ENCODE measurements at places on chromosomes 2 and 18.

GRCh38 chr2:45339253-45339652 is 271.8 kb downstream of the SRBD1 start:
- no peak for DNase-seq

DNA sequence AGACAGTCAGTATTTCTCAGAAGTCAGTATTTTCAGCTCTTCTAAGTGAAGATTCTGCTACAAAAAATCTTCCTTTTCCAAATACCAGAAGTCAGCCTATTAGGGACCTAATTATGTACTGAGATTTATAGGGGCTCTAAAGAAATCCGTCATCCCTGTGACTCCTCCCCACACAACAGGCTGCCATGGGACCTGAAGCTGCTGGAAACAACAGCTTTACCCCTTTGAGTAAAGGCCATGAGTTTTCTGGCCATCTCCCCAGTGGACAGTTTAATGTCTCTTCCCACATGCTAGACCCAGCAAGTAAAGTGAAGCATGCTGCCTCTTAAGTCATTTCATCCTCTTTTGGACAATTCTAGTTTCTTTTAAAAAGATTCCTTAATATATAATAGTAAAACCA is 255.7 kb upstream of the ACVR2A start:
- DNase-seq = no peak

GRCh38 chr2:237391140-237391539 is 22.8 kb downstream of the COL6A3 start:
- no peak for DNase-seq

DNA sequence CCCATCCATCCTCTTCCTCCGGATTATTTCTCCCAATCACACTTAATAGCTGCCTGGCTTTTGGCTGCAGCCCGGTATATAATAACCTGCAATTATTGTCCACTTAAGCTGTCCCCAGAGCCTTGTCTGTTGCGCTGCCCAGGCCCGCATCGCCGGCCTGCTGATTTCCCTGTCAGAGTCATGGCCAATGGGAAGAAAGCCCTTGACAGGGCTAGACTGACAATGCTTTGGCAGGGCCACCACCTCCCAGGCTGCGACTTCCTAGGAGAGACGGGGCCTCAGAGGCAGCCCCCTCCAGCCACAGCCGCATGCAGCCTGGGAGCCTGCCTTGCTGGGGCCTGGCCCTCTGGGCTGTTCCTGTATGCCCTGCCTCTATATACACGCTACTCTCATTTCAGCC is 10.0 kb upstream of the CELF4 start:
- no peak for DNase-seq

- no peak for DNase-seq
These were observed 500.7 kb downstream of the METTL4 start for GRCh38 chr18:2070631-2071030.

DNA sequence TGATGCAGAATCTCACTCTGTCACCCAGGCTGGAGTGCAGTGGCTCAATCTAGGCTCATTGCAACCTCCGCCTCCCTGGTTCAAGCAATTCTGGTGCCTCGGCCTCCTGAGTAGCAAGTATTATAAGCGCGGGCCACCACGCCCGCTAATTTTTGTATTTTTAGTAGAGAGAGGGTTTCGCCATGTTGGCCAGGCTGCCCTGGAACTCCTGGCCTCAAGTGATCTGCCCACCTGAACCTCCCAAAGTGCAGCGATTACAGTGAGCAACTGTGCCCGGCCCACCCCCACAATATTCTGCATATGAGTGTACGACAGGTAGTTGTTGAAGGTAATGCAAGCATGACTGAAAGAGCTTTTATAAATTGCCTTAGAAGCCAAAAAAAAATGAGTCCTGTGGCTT is 1.2 kb downstream of the WDR75 start:
- DNase-seq = no peak

DNA sequence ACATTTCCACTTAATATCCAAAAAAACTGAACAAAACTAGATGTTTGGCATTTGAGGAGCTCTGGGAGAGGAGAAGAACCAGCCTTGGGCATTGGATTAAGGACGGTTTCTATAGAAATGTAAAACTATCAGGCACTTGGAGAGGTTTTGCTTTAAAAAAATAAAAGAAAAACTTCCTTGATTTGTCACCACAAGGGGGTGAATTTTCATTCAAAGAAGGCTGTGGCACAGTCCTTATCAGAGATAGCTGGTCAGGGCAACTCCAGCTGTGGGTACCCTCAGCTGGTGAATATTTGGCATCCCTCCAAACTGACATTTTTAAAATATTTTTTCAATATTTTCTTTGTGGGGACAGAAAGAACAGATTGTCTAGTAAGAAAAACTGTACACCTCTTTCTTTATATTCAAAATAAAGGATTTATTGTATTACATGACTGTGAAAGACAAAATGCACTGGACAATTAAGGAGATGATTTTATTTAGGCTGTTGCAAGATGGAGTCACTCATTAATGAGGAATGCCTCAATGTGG is 46.1 kb upstream of the TBC1D8 start:
- no peak for DNase-seq

DNA sequence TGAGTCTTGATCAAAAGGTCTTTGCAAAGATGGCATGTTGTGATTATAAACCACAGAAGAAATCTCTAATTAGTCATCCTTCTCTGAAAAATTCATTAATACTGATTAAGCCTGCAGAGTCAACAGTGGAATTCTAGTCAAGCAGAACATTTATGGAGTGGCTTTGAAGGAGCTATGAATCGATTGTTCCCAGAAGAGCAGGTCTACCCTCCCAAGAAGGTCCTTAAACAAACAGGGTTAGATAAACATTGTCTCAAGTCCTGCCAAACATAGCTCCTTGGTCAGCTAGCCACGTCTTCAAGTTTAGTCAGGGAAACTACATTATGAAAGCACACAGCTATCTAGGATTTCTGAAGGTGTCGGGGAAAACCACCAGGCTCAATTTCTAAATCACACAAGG is 88.9 kb downstream of the ITGA4 start:
- DNase-seq = no peak

DNA sequence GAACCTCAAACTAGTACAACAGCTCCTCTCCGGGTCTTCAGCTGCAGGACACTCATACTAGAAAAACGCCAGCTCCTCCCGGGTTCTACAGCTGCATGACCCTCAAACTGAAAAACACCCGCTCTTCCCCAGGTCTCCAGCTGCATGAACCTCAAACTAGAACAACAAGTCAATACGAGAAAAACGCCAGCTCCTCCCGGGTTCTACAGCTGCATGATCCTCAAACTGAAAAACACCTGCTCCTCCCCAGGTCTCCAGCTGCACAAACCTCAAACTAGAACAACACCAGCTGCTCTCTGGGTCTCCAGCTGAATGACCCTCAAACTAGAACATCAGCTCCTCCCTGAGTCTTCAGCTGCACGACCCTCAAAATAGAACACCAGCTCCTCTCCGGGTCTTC is 315.0 kb upstream of the TFPI start:
- no peak for DNase-seq

DNA sequence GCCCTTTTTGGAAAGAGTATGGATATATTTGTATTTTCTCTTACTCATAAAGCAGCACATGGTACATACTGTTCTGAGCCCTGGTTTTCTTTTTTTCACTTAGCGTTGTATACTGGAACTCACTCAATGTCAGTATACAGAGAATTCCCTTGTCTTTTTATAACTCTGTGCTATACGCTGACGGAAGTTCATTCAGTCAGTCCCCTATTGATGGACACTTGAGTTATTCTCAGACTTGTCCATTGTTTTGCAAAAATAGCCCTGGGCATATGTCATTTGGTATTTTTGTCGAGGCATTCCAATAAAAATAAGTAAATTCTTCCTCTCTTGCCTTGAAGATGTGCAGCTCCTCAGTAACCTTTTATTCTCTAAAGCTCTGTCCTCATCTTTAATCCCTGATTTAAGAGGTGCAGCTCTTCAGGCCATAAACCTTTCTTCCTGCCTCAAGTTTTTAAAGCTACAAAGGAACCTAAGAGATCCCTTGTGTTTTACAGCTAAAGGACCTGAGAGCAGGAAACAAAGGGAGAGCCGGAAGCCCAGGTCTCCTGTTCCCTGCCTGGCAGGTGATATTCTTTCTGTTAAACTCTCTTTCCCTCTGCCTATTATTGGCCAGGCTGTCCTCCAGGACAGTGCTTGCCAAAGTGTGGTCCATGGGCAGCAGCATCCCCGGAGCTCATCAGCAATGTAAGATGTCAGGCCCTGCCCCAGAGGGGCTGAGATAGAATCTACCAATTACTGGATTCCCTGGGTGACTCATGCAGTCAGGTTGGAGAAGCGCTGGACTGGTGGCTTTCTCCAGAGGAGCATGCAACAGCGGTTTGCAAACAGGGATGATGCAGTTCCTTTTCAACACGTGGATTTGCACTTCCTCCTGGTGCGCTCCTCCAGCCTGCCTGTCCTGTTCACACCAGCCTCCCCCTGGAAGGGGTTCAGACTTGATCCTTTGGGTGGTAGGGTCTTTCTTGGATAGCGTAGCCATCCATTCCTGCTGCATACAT is 158.0 kb downstream of the NEDD4L start:
- no peak for DNase-seq

DNA sequence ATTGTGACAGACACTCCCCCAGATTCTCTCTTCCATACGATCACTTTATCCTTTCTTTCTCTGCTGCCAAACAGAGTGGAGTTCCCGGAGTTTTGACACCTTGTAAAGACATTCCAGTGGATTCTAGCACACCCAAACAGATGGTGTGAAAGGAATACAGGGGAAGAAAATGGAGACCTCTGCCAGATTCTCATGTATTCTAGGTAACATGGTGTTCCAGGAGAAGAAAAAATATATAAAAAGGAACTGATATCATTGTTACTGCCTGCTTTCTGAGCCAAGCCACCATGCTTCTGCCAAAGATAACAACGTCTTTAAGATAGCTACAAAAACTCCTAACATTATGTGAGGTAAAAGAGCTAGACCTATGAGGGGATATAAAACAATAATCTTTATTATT is 136.5 kb downstream of the TXNL1 start:
- no peak for DNase-seq

GRCh38 chr2:22055784-22056620 is 932.2 kb downstream of the TDRD15 start:
- no peak for DNase-seq

DNA sequence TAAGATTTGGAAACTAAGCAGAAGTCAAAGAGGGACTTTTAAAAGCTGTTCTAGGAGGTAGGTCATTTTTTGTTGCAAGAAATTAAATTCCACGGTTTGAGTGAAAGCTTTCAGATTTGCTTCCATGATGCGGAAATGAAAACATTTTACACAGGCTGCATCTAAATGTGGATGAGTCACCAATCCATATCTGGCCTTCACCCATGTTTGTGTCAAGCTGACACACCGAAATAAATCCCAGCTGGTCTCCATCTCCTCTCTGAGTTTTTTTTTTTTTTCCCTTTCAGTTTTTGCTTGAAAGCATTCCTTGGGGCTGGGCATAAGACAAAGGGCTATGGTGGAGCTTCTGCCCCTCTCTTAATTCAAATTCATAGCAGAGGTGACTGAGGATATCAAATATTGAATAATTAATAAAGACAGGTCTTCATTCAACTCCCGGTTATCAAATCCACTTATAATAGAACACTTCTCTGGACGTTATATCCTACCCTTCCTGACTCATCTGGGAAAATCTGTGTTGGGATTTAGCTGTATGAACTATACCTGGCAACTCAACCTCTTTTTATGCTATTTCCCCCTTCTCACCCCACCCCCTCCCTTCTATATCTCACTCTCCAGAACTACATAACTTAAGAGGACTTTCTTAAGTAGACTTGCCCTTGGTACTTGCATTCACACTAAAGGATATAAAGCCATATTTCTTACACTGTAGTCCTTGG is 558.3 kb upstream of the GCFC2 start:
- DNase-seq = no peak

GRCh38 chr2:226977775-226978190 is 141.9 kb downstream of the RHBDD1 start:
- no peak for DNase-seq

- no peak for DNase-seq
These were observed 31.6 kb upstream of the TWIST2 start for GRCh38 chr2:238816291-238816690.

DNA sequence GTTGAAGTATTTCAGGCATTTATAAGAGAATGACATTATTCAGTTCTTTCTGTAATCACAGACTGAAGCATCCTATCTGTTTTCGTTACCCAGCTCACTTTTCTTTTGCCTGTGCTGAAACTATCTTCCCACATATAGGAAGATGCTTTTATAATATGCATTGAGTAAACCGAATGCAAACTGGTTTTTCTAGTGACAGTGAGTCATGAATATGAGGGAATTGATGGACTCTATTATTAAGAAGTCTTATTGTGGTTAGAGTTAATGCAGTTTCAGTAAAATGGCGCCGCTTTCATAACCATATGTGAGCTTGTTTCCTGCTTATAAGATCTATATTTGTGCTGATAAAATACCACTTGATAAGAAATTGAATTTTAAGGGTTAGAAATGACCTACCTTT is 59.2 kb downstream of the ACVR2A start:
- no peak for DNase-seq

DNA sequence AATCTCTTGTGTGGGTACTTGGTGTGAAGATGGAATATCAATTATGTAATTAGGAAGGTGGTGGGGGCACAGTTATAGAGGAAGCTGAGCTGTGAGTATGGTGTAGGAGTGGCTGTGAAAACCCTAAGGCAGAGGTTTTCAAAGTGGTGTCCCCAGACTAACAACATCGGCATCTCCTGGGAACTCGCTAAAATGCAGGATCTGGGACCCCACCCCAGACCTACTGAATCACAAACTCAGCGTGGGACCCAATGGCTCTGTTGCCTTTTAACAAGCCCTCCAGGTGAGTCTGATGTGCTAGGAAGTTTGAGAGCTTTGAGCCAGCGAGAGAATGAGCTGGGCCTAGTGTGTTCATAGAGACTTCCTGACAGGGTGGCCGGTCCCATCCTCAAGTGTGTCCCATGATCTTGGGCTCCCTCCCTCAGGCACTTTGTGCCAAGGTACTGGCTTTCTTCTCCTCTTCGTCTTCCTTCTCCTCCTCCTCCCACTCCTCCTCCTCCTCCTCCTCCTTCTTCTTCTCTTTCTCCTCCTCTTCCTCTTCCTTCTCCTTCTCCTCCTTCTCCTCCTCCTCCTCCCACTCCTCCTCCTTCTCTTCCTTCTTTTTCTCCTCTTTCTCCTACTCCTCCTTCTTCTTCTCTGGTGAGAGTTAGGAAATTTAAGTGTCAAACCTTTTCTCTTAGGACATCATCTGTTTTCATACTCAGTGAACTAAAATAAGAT is 86.6 kb downstream of the PDK1 start:
- DNase-seq = no peak

DNA sequence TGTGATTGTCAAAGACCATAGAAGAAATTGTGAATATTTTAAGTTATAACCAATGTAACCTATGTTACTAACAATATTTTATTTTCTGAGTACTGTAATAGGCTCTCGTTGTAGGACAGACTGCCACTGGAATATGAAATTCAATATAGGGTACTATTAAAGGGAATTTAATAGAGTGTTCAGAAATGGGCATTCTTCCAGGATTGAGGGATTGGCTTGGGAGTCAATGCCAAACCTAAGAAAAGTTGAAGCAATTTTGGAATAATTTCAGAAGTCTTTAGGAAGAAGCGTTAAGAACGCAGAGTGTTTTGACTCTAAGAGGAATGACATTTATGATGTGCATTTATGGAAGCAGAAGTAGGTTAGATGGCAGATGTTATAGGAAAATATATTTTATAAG is 79.0 kb downstream of the ACVR2A start:
- DNase-seq = no peak
